Activated T-cell treated with anti-CD3 and anti-CD28 coated beads, Interleukin-2, amount 50 U/mL, for 72 hours (primary cell): ENCODE measurements at places on chromosomes 6 and 20.

DNA sequence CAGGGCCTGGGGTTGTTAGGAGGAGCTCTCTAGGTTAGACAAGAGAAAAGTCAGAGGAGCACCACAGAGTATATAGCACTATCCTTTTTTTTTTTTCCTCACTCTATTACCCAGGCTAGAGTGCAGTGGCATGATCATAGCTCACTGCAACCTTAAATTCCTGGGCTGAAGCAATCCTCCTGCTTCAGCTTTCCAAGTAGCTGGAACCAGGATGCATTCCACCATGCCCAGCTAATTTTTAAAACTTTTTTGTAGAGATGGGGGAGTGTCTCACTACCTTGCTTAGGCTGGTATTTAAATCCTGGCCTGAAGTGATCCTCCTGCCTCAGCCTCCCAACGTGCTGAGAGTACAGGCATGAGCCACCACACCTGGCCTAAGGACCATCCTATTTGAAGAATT, 19.3 kb upstream of the AKIRIN2 start:
- H3K27me3 ChIP-seq, result peaks cover 11% of the 10 kb centered on the region
- H3K4me1 ChIP-seq, result peaks cover 42% of the 10 kb centered on the region
- no peak for DNase-seq
- H3K36me3 ChIP-seq, result no peaks in the 10 kb centered on the region

DNA sequence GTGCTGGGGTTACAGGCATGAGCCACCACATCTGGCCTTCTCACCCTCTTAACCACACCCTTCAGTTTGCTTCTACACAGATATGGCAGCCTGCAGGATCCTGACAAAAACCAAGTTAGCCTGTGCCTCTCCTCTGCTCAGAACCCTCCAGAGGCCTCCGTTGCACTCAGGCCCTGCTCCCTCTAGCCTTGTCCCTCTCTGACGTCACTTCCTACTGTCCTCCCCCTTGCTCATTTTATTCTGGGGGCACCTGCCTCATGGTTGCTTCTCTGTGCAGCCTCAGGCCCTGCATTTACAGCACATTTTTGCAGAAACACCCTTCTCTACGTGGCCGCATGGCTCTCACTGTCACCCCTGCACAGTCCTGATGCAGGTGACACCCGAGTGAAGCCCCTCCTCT, 105.6 kb downstream of the CDC5L start:
- H3K36me3 ChIP-seq, result no peaks in the 10 kb centered on the region
- H3K4me1 ChIP-seq, result no peaks in the 10 kb centered on the region
- no peak overlapping the region for H3K27ac ChIP-seq
- peaks cover 20% of the 10 kb centered on the region for H3K27me3 ChIP-seq
- DNase-seq, result no peak

GRCh38 chr6:37137201-37138090, 32.5 kb upstream of the PIM1 start:
- peak; percentile 66 for DNase-seq
- no peaks in the 10 kb centered on the region for H3K36me3 ChIP-seq
- H3K27ac ChIP-seq, result peak overlapping the region; percentile 92
- peak overlapping the region; percentile 78 for H3K4me3 ChIP-seq
- peaks cover 65% of the 10 kb centered on the region for H3K4me1 ChIP-seq

GRCh38 chr6:80282913-80283554, 176.6 kb downstream of the BCKDHB start:
- H3K36me3 ChIP-seq, result no peaks in the 10 kb centered on the region
- peaks cover 21% of the 10 kb centered on the region for H3K4me1 ChIP-seq
- H3K4me3 ChIP-seq, result no peak overlapping the region
- no peaks in the 10 kb centered on the region for H3K27me3 ChIP-seq

- DNase-seq, result no peak
- no peaks in the 10 kb centered on the region for H3K4me1 ChIP-seq
- H3K27me3 ChIP-seq, result peaks cover 16% of the 10 kb centered on the region
These were observed 49.7 kb upstream of the TGM3 start for GRCh38 chr20:2246069-2246491.

GRCh38 chr6:90656325-90656724, 69.5 kb upstream of the MAP3K7 start:
- H3K27ac ChIP-seq, result no peak overlapping the region
- H3K27me3 ChIP-seq, result peaks cover 15% of the 10 kb centered on the region
- no peaks in the 10 kb centered on the region for H3K4me1 ChIP-seq
- no peak overlapping the region for H3K4me3 ChIP-seq

- no peak overlapping the region for H3K4me3 ChIP-seq
- no peak overlapping the region for H3K27ac ChIP-seq
- no peaks in the 10 kb centered on the region for H3K36me3 ChIP-seq
- H3K27me3 ChIP-seq, result no peaks in the 10 kb centered on the region
These were observed 916 bp upstream of the SUN5 start for GRCh38 chr20:33005132-33005566.

DNA sequence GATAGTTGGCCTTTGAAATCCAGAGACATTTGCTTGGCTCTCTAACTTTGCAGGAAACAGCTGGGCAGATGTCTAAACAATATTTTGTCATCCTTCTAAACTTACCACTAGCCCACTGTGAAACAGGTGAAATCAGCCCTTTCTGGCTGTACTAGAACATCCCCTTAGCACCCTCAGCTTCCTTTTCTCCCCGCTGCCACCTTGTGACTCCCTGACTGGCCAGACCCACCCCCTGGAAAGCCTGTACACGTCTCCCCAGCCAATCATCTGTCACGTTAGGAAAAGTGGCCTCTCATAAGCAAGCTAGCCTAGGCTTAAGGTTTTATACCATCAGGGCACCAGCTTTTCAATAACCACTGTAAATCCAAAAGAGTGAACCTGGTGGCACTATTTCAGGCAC, 88.6 kb upstream of the E2F3 start:
- H3K36me3 ChIP-seq, result no peaks in the 10 kb centered on the region
- DNase-seq, result no peak
- H3K4me3 ChIP-seq, result no peak overlapping the region
- no peaks in the 10 kb centered on the region for H3K27me3 ChIP-seq

GRCh38 chr20:49275216-49275615, 2.6 kb downstream of the ZNFX1 start:
- peaks cover 72% of the 10 kb centered on the region for H3K4me1 ChIP-seq
- H3K27ac ChIP-seq, result peak overlapping the region; percentile 100
- H3K36me3 ChIP-seq, result peaks cover 68% of the 10 kb centered on the region
- H3K4me3 ChIP-seq, result peak overlapping the region; percentile 100

DNA sequence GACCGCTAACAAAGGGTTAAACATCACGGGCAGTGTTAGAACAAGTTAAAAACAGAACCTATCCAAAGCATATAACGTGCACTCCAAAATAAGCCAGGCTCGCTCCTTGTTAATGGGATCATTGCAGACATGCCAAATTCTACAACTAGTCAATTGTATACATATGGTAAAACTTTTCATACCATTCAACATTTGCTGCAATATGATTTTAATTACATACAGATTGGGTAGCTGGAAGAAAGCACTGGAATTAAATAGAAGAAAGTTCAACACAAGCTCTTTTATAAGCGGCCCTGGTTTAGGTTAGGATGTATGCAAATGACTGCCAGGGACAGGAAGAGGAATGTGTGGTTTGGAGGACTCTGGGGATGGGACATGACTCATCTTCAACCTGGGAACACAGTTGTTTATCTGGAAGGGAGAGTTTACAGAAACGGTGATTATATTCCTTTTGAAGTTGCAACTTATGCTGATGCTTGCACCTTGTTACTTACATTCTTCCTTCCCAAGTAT, 62.5 kb upstream of the TIAM2 start:
- no peak overlapping the region for H3K4me3 ChIP-seq
- H3K27me3 ChIP-seq, result no peaks in the 10 kb centered on the region
- H3K4me1 ChIP-seq, result peaks cover 13% of the 10 kb centered on the region
- no peak for DNase-seq

- H3K27me3 ChIP-seq, result peaks cover 13% of the 10 kb centered on the region
- no peaks in the 10 kb centered on the region for H3K36me3 ChIP-seq
These were observed 58.9 kb upstream of the NAA20 start for GRCh38 chr20:19958219-19958618.

DNA sequence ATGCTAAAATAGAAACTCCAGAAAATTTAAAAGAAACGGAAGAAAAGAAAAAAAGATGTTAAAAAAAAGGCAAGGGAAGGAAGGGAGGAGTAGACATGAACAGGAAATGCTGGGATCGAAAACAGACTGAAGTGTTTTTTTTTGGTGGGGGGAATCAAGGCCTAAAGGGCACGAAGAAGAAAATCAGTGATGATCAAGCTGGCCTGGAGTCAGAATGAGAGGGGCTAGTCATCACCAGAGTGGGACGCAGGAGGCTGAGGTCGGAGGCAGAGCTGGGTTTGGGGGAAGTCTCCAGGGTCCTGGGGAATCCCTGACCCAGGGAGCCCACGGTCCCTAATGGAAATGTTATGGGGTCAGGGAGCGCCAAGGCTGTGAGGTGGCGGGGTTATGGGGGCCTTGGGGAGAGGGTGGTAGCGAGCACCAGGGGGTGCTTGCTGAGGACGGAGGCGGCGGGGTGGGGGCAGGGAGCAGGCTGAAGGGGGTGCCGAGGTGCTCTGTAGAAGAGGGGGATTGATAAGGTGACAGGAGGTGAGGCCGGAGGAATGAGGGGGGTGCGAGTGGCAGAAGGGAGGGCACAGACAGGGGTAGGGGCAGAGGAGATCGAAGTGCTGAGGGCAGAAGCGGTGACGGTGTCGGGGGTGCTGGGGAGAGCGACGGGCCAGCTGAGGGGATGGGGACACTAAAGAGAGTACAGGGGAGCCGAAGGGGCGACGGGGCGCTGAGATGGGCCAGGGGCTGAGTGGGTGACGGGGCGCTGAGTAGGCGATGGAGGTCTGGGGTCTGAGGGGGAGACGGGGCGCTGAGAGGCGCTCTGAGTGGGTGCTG, 684 bp downstream of the ZNFX1 start:
- H3K27ac ChIP-seq, result peak overlapping the region; percentile 100
- peaks cover 75% of the 10 kb centered on the region for H3K36me3 ChIP-seq
- peak overlapping the region; percentile 100 for H3K4me3 ChIP-seq
- DNase-seq, result peak; percentile 79
- no peaks in the 10 kb centered on the region for H3K27me3 ChIP-seq

GRCh38 chr6:56002336-56002735, 126.9 kb upstream of the BMP5 start:
- no peaks in the 10 kb centered on the region for H3K27me3 ChIP-seq
- H3K4me3 ChIP-seq, result no peak overlapping the region
- no peak overlapping the region for H3K27ac ChIP-seq
- no peaks in the 10 kb centered on the region for H3K4me1 ChIP-seq
- H3K36me3 ChIP-seq, result no peaks in the 10 kb centered on the region
- DNase-seq, result no peak

DNA sequence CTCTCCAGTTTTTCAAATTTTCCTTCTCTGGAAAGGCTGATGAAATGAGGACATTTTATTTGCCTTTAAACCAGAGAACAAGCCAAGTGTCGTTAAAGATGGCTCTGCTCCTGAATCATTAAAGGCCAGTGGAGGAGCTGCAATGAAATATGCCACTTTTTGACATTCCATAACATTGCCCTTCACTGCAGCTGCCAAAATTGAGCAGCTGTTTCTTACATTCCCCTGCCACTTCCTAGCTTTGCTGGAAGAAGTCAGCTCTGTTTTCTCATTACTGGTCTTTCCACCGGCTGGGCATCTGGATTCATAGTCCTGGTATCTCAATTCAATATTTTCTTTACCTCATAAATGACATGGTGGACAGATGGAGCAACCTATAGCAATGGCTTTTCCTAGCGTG, 45.5 kb upstream of the NRN1 start:
- DNase-seq, result no peak

DNA sequence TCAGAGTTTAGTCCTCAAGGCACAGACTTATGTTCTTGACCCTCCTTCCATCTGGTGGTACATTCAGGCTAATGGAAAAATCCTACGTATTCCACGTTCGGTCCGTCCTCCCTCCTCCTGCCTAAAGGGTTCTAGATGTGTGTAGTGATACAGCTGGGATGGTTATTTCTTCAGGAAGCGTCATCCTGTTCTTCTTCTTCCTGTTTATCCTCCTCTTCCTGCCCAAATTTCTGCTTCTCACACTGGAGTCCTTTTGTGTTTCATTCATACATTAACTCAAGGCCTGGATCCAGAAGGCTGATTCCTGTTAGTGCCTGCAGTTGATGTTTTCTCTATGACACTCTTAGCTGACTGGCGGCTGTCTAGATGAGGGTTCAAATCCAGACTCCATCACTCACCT, 16.8 kb upstream of the UNC93A start:
- H3K27ac ChIP-seq, result no peak overlapping the region
- no peak overlapping the region for H3K4me3 ChIP-seq
- DNase-seq, result no peak
- peaks cover 23% of the 10 kb centered on the region for H3K27me3 ChIP-seq
- H3K4me1 ChIP-seq, result no peaks in the 10 kb centered on the region

DNA sequence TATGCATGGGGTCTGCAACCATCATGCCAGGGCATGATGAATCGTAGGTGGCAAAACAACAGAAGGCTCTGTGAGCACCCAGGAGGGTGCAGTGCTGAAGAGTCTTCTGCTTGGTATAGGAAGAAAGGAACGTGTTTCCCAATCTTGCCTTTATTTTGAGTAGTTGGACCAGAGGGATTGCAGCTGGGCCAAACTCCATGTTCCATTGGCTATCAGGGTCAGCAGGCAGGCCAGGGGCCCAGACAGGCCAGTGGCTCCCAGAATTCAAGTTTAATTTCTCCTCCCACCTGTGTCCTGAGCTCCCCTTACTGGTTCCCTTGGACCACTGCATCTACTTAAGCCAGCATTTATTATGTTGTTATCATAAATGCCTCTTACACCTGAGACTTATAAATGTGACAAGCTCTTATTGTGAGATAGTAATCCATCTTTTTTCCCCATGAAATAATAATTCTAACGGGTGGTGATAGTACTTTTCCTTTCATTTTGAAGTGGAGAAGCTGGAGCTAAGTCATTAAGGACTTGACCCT, 918 bp upstream of the TRIM38 start:
- H3K4me3 ChIP-seq, result peak overlapping the region; percentile 97
- peaks cover 46% of the 10 kb centered on the region for H3K36me3 ChIP-seq
- H3K4me1 ChIP-seq, result peaks cover 73% of the 10 kb centered on the region
- H3K27ac ChIP-seq, result peak overlapping the region; percentile 98
- H3K27me3 ChIP-seq, result no peaks in the 10 kb centered on the region
- no peak for DNase-seq

- H3K4me3 ChIP-seq, result no peak overlapping the region
- DNase-seq, result peak; percentile 25
- no peak overlapping the region for H3K27ac ChIP-seq
- no peaks in the 10 kb centered on the region for H3K36me3 ChIP-seq
- peaks cover 26% of the 10 kb centered on the region for H3K4me1 ChIP-seq
- peaks cover 8% of the 10 kb centered on the region for H3K27me3 ChIP-seq
These were observed 100.2 kb downstream of the PERP start for GRCh38 chr6:138007014-138007472.

- H3K36me3 ChIP-seq, result no peaks in the 10 kb centered on the region
- no peak overlapping the region for H3K4me3 ChIP-seq
These were observed 192.4 kb downstream of the OGFRL1 start for GRCh38 chr6:71481011-71481410.

- H3K4me3 ChIP-seq, result no peak overlapping the region
- no peaks in the 10 kb centered on the region for H3K4me1 ChIP-seq
- DNase-seq, result no peak
- no peaks in the 10 kb centered on the region for H3K27me3 ChIP-seq
- no peak overlapping the region for H3K27ac ChIP-seq
These were observed 210.2 kb upstream of the DEFB112 start for GRCh38 chr6:50259903-50260302.

- H3K4me1 ChIP-seq, result no peaks in the 10 kb centered on the region
- no peaks in the 10 kb centered on the region for H3K27me3 ChIP-seq
- H3K27ac ChIP-seq, result no peak overlapping the region
- DNase-seq, result peak; percentile 23
- H3K4me3 ChIP-seq, result no peak overlapping the region
These were observed 346.5 kb upstream of the PLCB4 start for GRCh38 chr20:8722277-8722928.
